ENCODE measurements at places on chromosomes 6 and 20. TPM values are rescaled to one million over a fixed set of nuclear protein-coding genes. Genes with fewer than 3 reads are reported as not detected.

DNA sequence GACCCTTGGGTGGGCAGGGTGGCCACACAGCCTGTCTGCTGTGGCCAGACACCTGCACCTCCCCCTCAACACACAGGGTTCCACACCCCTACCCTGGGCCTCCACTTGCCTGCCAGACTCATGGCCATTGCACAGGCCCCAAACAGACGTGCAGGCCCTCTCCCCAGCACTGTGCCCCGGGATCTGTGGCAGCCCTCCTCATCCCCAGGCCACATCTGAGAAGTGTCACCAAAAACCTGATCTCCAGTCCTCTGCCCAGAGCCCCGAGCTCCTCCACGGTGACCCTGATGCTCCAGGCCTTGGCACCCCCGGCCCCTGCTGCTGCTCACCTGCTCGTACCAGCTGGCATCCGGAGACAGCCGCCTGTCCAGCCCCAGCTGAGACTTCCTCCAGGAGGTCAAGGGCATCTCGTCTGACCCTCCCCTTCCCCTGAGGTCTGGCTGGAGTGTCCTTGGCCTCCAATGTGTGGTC is 160.1 kb downstream of the DLL1 start:
- no peak for DNase-seq

DNA sequence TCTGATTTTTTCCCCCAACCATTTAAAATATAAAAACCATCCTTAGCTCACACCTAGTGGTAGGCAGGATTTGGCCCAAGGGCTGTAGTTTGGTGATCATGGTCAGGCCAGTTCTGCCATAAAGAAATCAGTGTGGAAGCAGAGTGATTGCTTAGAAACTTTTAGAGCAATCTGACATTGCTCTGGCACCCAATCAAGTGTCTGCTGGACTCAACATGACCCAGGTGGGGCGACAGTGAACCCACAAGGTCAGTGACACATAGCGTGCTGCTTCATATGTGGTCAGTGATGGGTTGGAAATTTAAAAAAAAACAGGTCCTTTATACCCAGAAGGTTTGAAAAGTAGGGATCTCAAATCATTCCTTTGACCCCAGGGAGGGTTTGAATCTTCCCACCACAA is 107.9 kb downstream of the BANF2 start:
- no peak for DNase-seq

NT5E gene
- 5.5 TPM for polyA plus RNA-seq

SCGN gene
- polyA plus RNA-seq, result 0.55 TPM

FAM162B gene
- polyA plus RNA-seq, result 4.1 TPM

DNA sequence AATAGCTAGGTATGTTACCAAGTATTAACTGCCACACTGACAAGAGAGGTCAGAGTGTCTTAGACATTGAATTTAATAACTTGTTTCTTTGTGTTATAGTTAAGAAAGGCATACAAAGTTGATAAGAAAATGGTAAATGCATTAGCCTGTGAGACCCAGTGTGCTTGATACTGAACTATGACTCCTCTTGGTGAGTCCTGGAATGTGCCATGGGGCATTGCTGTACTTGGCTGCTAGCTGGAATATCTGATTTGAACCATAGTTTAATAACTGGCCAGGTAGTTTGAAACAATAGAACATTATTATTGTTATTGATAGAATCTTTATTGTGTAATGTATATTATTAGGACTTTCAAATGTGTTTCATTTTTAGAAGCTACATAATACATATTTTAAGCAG is 70.0 kb downstream of the ZFAND3 start:
- DNase-seq, result no peak

GRCh38 chr20:62733891-62734290 is 25.3 kb downstream of the NTSR1 start:
- DNase-seq, result no peak

- no peak for DNase-seq
These were observed 596.8 kb upstream of the JAG1 start for GRCh38 chr20:11270566-11270965.

- DNase-seq, result no peak
These were observed 102.7 kb upstream of the CARMIL1 start for GRCh38 chr6:25176466-25176865.

GRCh38 chr6:87407561-87407900 is 241 bp upstream of the CFAP206 start:
- no peak for DNase-seq

VGLL2 gene
- not detected for polyA plus RNA-seq

DNA sequence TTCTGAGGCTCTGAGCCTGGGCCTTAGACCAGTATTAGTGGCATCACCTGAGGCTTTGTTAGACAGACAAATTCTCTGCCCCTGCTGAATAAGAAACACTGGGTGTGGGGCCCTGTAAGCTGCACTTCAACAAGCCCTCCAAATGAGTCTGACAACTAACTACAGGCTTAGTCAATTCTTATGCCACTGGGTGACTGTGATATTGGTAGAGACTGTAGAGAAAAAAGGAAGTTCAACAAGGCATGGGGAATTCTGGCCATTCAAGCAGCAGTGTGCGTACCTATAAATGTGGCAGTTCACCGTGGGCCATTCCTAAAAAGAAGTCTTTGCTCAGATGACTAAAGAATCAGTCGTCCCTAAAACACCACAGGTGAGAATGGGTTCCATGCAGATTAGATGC is 82.7 kb downstream of the MDN1 start:
- DNase-seq, result no peak

DNA sequence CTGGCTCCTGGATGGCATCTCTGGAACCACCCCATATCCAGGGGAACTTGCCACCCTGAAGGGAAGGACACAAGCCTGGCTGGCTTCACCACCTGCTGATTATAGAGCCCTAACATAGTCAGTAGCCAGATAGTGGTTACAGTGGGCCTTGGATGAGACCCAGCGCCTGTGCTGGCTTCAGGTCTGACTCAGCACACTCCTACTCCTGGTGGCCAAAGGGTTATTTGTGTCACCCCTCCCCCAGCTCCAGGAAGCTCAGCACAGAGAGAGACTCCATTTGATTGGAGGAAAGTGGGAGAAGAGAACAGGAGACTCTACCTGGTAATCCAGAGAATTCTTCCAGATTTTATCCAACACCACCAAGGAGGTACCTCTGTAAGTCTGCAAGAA is 12.8 kb downstream of the SNX14 start:
- DNase-seq, result no peak

GRCh38 chr6:116766506-116767176 is 1.1 kb upstream of the FAM162B start:
- no peak for DNase-seq
